ENCODE measurements at places on chromosomes 3 and 15.

DNA sequence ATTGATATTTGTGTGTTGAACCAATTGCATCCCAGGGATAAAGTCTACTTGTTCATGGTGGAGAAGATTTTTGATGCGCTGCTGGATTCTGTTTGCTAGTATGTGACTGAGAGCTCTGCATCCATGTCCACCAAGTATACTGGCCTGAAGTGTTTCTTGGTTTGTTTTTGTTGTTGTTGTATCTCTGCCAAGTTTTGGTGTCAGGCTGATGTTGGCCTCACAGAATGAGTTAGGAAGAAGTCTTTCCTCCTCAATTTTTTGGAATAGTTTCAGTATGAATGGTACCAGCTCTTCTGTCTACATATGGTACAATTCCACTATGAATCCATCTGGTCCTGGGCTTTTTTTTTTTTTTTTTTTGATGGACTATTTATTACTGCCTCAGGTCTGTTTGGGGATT is 50.9 kb upstream of the OSTN start:
- DNase-seq, result no peak

DNA sequence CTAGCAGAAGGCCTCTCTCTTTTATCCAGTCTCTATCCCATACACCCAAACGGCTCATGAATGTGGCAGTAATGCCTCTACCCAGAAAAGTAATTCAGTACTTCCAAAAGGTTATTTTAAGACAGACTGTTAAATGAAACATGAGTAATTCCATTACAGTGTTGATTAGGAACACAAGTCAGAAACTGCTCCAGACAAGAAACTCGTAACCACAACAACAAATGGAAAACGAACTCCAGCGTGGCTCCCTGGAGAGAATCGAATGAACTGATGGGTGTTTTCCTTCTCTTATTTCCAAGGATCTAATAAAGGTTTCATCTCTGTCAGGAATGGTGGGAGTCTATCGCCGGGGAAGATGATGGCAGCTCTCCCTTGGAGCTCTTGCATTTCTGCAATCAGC is 228.4 kb downstream of the MAGI1 start:
- no peak for DNase-seq

GRCh38 chr3:80993241-80993945 is 768.1 kb downstream of the GBE1 start:
- DNase-seq, result no peak

DNA sequence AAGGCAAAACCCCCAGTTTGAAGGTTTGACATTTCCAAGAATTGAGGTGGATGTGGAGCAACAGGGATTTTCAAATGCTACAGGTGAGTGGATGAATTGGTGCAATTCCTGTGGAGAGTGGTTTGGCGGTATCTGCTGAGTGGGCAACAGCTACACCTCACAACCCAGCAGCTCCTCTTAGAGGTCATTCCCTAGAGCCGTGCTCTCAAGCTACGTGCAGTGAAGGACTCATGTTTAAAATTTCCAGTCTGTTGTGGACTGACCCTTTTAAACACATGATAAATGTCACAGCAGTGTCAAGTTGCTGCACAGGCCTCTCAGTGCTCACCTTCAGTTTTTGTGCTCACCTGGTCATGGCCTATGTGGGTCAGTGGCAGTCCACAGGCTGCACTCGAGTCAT is 9.5 kb downstream of the C3orf20 start:
- no peak for DNase-seq

- DNase-seq, result no peak
Measured at GRCh38 chr15:95304151-95304946, 1026.2 kb upstream of the NR2F2 start.

DNA sequence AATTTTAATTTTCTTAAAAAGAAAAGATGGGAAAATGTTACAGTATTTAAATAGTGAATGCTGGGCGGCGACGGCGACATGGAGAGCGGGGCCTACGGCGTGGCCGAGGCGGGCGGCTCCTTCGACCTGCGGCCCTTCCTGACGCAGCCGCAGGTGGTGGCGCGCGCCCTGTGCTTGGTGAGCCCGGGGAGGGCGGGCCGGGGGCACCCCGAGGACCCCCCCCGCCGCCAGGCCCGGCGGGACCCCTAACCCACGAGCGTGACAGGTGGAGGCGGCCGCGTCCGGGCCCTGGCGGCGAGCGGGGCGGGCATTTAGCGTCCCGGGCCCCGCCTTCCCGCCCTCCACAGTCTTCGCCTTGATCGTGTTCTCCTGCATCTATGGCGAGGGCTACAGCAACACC is 38.4 kb upstream of the GOLGA8J start:
- no peak for DNase-seq

- no peak for DNase-seq
Measured at GRCh38 chr3:114644367-114644766, 350.5 kb downstream of the TIGIT start.

DNA sequence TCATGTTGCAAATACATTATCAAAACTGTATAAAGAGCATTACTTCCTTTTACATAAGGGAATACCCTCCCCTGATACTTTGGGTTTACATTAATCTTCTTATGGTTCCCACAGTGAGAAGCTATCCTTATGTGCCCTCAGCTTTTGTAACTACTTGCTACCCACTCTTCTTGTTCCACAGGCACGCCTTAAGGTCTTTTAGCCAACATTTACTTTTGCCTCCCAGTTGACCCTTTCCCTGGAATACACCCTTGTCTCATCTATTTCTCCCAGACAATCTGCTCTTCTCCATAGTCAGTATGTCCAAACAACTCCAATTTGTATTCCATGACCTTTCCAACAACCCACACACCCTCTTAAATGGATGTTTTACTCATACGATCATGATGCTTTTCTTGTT is 116.8 kb upstream of the COL8A1 start:
- no peak for DNase-seq

DNA sequence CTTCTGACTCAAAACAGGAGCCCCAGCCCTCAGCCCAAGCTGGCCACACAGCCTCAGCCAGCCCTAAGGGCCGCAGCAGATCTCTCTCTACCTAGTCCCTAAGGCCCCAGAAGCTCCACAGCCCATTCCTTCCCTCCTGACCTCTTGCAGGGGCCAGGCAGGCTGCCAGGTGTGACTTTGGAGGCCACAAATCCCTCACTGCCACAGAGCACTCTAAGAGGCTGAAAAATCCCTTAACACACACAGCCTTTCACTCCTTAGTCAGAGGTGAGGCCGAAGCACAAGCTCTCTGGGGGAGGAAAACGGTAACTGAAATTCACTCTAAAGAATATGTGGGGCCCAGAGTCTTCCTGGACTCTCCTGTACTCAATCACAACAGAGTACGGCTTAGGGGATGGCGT is 23.3 kb downstream of the LRRC2 start:
- DNase-seq, result no peak

DNA sequence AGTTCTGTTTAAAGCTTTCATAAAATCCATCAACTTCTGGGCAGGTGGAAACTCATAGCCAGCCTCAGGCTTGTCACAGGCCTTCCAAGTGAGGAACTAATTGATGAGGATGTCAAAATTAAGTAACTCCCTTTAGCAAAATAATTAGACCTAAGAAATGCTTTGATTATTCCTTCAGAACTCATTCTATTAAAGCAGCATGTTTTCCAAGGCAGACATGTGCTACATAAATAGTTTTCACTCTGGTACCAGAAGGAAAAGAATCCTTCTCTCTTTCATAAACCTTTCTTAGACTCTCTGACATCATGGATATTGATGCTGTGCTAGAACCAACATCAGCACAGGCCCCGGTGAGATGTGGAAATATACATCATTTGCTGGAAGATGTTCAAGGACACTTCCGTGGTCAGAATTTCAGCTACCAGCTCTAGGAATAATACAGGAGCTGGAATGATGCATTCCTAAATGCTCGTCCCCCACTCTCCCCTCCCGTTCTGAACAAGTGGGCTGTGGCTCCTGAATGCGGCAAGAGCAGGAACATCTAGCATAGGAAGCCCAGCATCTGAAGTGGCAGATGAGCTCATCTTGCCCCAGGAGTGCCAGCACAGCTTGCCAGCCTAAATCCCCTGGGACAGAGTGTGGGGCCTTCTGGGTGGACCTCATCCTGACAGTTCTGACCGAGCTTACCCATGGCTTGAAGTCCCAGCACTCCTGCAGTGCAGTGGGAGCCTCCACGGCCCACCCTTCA is 82.4 kb downstream of the WWTR1 start:
- DNase-seq, result no peak

GRCh38 chr3:10602271-10602670 is 96.9 kb upstream of the ATP2B2 start:
- DNase-seq, result no peak

DNA sequence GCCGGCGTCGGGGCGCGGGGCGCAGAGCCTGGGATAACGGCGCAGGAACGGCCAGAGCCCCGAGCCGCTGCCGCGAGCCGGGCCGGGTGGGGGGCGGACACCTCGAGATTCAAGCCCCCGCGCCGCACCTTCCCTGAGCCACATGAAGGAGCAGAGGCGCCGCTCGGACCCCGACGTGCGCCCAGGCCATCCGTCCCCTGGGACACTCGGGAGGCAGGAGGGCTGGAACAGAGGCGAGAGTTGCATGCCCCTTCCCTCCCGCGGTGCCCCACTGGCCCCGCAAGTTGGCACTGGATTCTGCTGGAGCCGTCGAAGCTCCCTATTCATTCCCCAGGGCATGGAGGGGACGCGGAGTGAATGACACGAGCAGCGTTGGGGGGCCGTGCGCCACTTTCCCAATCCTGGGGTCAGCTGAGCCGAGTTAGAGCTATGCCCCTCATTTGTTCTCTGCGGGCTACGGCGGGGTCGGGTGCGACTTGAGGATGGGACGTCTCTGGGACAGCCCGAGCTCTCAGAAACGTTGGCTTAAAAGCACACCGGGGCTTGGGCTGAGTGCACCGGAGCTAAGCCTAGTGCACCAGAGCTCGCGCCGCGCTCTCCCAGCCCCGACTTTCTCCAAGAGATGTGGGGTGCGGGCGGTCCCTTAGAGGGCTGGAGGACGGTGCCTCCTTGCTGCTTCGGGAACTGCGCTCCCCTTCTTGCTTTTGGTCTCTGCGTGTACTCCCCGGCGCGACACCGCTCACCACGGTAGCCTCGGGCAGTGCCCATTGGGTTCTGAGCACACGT is 588 bp downstream of the SLC6A1 start:
- no peak for DNase-seq

GRCh38 chr3:195256639-195257453 is 14.1 kb downstream of the XXYLT1 start:
- no peak for DNase-seq

DNA sequence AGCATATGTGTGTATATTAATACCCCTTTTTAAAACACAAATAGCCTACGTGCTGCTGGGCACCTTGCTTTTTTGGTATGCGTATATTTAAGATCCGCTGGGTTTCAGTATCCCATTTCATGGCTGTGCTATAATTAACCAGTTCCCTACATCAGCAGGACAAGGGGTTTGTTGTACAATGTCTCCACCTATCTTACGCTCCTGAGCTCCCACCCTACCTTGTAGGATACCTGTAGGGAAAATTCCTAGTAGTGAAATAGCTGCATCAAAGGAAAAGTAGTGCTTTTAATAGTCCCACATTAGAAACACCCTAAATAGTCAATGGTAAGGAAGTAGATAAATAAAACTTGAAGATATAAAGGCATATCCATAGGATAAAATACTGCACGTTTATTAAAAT is 1.4 kb downstream of the MAP6D1 start:
- no peak for DNase-seq

- DNase-seq, result no peak
Measured at GRCh38 chr3:108178676-108179075, 43.5 kb downstream of the IFT57 start.

GRCh38 chr15:36753173-36753572 is 173.7 kb downstream of the CDIN1 start:
- DNase-seq, result no peak

GRCh38 chr15:31482122-31482922 is 155.7 kb downstream of the KLF13 start:
- no peak for DNase-seq

GRCh38 chr3:130918328-130918727 is 24.4 kb downstream of the ATP2C1 start:
- no peak for DNase-seq

DNA sequence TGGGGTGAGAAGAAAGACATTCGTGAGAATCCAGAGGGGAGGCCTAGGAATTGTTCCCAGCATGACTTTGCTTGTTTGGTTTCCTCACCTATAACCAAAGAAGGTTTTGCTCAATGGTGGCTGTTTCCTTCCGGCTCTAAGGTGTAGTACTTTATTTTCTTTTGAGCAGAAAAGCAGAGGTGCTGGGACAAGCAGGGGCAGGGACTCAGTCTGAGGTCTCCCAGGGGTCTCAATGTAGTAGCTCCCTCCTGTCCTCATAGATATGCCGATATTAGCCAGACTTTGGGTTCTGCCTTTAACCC is 41.6 kb downstream of the ZBTB38 start:
- DNase-seq, result no peak

DNA sequence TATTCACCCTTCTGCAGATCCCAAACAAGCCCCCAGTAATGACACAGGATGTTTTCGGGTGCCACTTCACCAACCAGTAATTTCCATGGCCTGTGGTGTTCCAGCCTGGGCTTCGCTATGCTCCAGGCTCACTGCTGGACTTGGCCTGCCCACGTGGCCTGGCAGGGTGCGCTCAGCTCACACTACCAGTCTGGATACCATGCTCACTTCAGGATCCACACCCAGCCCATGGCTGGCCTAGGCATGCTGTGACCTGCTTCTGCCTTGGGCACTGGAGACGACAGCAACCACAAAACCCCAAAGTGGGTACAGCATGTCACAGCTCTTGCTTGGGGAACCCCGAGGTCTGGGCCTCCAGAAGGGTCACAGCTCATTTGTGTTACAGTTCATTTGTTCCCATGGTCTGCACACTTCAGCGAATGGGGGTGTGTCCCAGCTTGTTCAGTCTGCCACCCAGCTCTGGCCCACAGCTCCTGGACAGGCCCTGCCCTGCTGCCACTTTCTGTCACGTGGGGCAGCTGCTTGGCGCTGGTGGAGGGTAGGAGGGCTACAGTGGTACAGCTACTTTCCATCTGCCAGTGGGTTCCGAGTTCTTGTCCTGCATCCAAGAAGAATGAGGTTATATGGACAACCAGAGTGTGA is 650.8 kb downstream of the MCTP2 start:
- DNase-seq, result no peak

- DNase-seq, result no peak
Measured at GRCh38 chr3:149575961-149576564, 81.8 kb downstream of the WWTR1 start.
